Activated naive CD4-positive, alpha-beta T cell treated with anti-CD3 and anti-CD28 coated beads for 36 hours (primary cell): ENCODE measurements at places on chromosomes 7 and 10. TPM values are rescaled to one million over a fixed set of nuclear protein-coding genes. Genes with fewer than 3 reads are reported as not detected.

DNA sequence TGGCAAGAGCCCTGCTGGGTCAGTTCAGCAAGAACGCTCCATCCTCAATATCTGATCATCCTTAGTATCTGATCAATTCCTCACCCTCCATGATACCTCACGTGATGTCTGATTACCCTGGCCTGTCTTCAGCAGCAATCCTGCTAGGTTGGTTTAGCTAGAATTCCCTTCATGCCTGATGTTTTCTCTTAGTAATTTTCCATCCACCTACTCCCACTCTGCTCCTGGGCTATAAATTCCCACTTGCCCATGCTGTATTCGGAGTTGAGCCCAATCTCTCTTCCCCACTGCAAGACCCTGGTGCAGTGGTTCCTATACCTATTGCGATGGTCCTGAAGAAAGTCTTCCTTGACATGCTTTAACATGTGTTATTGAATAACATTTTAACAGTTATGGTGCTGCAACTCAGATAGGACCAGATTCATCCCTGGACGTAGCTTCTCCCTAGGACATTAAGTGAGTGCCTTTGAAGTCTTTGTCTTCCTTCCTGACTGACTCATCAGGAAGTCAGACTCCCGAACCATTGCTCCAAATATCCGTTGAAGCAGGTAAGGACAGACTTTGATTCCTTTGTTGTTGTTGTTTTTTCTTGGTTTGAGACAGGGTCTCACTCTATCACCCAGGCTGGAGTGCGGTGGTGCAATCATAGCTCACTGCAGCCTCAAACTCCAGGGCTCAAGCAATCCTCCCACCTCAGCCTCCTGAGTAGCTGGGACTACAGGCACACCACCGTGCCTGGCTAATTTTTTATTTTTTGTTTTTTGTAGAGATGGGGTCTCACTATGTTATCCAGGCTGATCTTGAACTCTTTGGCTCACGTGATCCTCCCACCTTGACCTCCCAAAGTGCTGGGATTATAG lies 29.4 kb upstream of the CLDN3 start:
- H3K4me3 ChIP-seq = no peak overlapping the region
- peaks cover 2% of the 10 kb centered on the region for H3K27me3 ChIP-seq
- no peak overlapping the region for H3K27ac ChIP-seq
- H3K36me3 ChIP-seq = no peaks in the 10 kb centered on the region

- no peak overlapping the region for H3K27ac ChIP-seq
These were observed 167.2 kb downstream of the RAPGEF5 start for GRCh38 chr7:22189741-22190140.

C10orf62 gene
- not detected for total RNA-seq

GRCh38 chr7:77553123-77553522 lies 16.0 kb downstream of the PTPN12 start:
- H3K27ac ChIP-seq = no peak overlapping the region
- DNase-seq = no peak
- H3K4me1 ChIP-seq = peaks cover 10% of the 10 kb centered on the region
- no peaks in the 10 kb centered on the region for H3K27me3 ChIP-seq
- no peaks in the 10 kb centered on the region for H3K36me3 ChIP-seq

DNA sequence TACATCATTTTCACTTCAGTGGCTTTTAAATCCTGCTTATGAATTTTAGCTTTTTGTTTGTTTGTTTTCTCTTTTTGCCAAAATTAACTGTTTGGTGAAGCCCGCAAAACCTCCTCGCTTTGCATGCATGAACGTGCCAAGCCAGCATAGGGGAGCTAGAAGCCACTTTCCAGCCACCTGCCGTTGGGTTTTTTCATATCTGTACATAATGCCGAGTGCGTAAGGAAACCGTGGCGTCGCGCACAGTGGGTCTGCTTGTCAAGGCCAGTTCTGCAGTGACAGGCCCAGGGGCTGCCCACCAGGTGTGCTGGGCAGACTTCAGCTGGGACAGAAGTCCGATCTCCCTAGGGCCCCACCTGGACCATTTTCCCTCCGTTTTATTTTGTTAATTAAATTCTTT lies 41.1 kb downstream of the WIPI2 start:
- no peak overlapping the region for H3K4me3 ChIP-seq
- peaks cover 14% of the 10 kb centered on the region for H3K4me1 ChIP-seq
- peaks cover 23% of the 10 kb centered on the region for H3K36me3 ChIP-seq
- no peaks in the 10 kb centered on the region for H3K27me3 ChIP-seq
- H3K27ac ChIP-seq = peak overlapping the region; percentile 10

GRCh38 chr7:88772776-88773175 lies 13.3 kb downstream of the ZNF804B start:
- no peak overlapping the region for H3K4me3 ChIP-seq
- no peaks in the 10 kb centered on the region for H3K4me1 ChIP-seq
- no peaks in the 10 kb centered on the region for H3K36me3 ChIP-seq
- peaks cover 5% of the 10 kb centered on the region for H3K27me3 ChIP-seq

FEZF1 gene
- not detected for total RNA-seq

DNA sequence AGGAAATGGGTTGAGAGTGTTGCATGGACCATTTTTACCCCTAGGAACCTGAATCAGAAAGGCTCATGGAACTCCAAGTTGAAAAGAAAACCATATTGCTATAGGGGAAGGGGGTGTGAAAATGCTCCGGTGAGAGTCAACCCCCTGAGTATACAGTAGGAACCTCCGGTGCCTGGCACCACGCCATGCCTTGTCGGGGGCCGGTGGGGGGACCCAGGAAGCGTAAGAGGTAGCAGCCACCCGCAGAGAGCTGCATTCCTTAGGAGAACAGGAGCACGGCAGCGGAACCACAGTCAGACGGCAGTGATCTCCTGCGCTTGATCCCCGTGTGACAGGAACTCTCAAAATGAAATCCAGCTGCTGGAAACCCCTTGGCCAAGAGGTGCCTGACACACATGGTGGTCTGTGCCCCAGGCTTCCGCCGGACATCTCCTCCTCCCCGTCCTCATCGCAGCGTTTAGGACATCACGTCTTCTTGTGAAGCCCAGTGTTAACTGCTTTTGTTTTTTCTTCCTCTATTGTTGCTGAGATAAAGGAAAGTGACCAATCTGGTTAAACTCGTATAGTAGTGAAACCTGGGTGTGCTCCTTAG lies 186.8 kb downstream of the CELF2 start:
- peaks cover 99% of the 10 kb centered on the region for H3K4me1 ChIP-seq
- no peak for DNase-seq
- peaks cover 73% of the 10 kb centered on the region for H3K36me3 ChIP-seq
- peak overlapping the region; percentile 85 for H3K27ac ChIP-seq

- no peaks in the 10 kb centered on the region for H3K27me3 ChIP-seq
- H3K36me3 ChIP-seq = peaks cover 4% of the 10 kb centered on the region
- DNase-seq = peak; percentile 75
These were observed 3.5 kb downstream of the MKRN1 start for GRCh38 chr7:140475747-140476333.

DNA sequence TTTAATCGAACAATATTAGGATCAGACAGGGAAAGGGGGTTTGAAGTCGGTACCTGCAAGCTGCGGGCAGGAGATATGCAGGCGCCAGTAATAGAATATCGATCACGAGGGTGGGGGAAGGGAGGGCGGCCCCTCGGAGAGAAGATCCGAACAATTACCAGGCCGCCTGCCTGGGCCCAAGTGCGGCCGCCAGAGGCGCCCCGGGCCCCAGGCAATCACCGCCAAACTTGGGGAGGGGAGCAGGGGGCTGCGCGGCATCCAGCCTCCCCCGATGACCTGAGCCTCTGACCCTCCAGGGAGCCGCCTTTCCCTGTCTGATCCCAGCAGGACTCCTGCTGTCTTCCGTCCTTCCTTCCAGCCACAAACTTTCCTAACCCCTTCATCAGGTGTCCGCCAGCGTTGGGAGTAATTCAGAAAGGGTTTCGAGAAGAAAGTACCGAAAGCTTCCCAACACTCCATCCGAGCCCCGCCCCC lies 1.1 kb downstream of the NKX1-2 start:
- peaks cover 75% of the 10 kb centered on the region for H3K27me3 ChIP-seq
- peak overlapping the region; percentile 57 for H3K4me3 ChIP-seq
- DNase-seq = no peak
- no peak overlapping the region for H3K27ac ChIP-seq

TMEM243 gene
- 53.1 TPM for total RNA-seq

DNA sequence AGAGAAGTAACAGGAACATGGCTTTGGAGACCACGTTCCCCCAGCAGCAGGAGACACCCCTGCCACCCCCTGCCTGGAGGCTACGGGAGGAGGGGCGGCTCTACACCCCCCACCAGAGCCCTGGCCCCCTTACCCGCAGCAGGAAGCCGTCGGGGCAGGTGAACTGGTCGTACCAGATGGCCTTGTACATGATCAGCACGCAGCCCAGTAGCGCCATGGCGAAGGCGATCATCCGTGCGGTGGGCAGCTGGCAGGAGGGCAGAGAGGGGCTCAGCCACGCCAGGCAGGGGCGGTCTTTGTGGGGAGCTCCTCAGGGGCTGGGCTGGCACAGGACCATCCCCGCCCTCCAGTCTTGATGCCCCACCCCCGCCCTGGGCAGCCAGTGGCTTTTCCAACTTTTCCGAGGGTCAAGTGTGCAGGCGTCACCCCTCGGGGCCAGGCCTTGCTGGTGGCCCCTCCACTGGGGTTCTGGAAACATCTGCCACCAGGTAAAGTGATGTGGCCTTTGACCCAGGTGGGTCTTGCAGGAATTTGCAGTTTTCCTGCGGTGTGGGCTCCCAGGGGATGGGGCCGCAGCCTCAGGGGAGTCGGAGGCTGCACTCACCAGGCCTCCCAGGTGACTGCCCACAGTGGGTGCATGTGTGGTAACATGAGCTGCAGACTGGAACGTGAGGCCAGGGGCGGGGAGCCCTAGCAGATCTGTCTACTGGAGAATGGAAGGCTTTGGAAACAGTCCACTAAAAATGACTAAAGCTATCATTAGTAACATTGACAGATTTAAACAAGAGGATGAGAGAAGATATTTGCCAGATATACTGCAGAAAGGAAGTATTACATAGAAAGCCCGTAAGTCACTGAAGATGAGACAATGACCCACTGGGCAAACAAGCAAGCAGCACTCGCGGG lies 9.7 kb downstream of the CALY start:
- H3K27me3 ChIP-seq = peaks cover 33% of the 10 kb centered on the region
- H3K4me1 ChIP-seq = peaks cover 14% of the 10 kb centered on the region
- no peaks in the 10 kb centered on the region for H3K36me3 ChIP-seq
- H3K27ac ChIP-seq = no peak overlapping the region
- H3K4me3 ChIP-seq = no peak overlapping the region

PDE1C gene
- total RNA-seq = not detected

COL1A2 gene
- total RNA-seq = 0.35 TPM

GRCh38 chr10:26859241-26860101 lies 1.3 kb downstream of the ABI1 start:
- peak overlapping the region; percentile 98 for H3K4me3 ChIP-seq
- peak overlapping the region; percentile 90 for H3K27ac ChIP-seq
- DNase-seq = no peak
- peaks cover 42% of the 10 kb centered on the region for H3K4me1 ChIP-seq
- H3K27me3 ChIP-seq = no peaks in the 10 kb centered on the region

CAPZA2 gene
- total RNA-seq = 164 TPM

HABP2 gene
- not detected for total RNA-seq

DNA sequence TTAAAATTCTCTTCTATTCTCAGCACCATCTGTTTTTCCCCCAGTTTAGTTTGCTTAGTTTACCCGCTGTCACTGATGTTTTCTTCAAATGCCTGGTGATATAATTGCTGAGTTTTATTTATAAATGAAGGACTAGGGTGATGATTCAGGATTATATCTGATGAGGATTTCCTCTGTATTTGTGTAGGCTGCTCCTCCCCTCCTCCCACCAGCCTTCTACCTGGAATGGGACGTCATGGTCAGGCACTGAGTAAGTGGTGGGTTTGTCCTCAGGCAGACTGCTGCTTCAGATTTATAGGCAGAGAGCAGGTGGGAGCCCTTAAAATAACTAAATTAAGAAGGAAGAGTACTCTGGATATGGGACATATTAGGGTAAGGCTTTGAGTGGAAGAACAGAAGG lies 35.8 kb downstream of the PALS2 start:
- DNase-seq = peak; percentile 9
- no peaks in the 10 kb centered on the region for H3K27me3 ChIP-seq
- peaks cover 7% of the 10 kb centered on the region for H3K36me3 ChIP-seq
- no peak overlapping the region for H3K27ac ChIP-seq
- peaks cover 30% of the 10 kb centered on the region for H3K4me1 ChIP-seq

DNA sequence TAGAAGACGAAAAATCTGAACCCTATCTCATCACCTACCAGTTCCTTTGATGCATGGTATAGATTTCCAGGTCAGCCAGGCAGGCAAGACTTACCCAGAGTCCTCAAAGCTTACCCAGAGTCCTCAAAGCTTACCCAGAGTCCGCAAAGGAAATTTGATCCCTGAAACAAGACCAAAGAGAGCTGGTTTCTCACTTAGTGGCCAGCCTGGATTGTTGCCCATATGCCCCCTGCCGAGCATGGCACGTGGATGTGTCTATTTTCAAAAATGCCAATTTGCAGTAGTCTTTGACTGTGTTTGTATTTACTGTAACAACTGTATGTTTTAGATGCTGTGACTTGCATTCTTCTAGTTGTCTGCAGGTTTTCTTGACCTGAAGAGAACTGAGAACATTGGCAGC lies 120.2 kb upstream of the STARD3NL start:
- H3K4me3 ChIP-seq = no peak overlapping the region
- H3K36me3 ChIP-seq = no peaks in the 10 kb centered on the region
- no peak overlapping the region for H3K27ac ChIP-seq
- no peaks in the 10 kb centered on the region for H3K4me1 ChIP-seq
- H3K27me3 ChIP-seq = peaks cover 4% of the 10 kb centered on the region

- no peak overlapping the region for H3K4me3 ChIP-seq
- H3K4me1 ChIP-seq = peaks cover 76% of the 10 kb centered on the region
- H3K27me3 ChIP-seq = no peaks in the 10 kb centered on the region
- DNase-seq = peak; percentile 38
- peak overlapping the region; percentile 73 for H3K27ac ChIP-seq
These were observed 10.2 kb downstream of the HIPK2 start for GRCh38 chr7:139767561-139767982.

RNF32 gene
- total RNA-seq = 0.31 TPM

OIT3 gene
- total RNA-seq = not detected

ANKRD7 gene
- total RNA-seq = not detected

- no peak overlapping the region for H3K4me3 ChIP-seq
- H3K4me1 ChIP-seq = no peaks in the 10 kb centered on the region
- H3K27ac ChIP-seq = no peak overlapping the region
- H3K27me3 ChIP-seq = no peaks in the 10 kb centered on the region
- DNase-seq = no peak
- H3K36me3 ChIP-seq = peaks cover 1% of the 10 kb centered on the region
These were observed 10.8 kb downstream of the LOXL4 start for GRCh38 chr10:98257198-98257597.

GRCh38 chr10:97399843-97400545 lies 1.1 kb downstream of the RRP12 start:
- H3K27me3 ChIP-seq = no peaks in the 10 kb centered on the region
- H3K4me1 ChIP-seq = peaks cover 15% of the 10 kb centered on the region
- peak overlapping the region; percentile 83 for H3K27ac ChIP-seq
- H3K36me3 ChIP-seq = peaks cover 10% of the 10 kb centered on the region
- DNase-seq = peak; percentile 51
- peak overlapping the region; percentile 92 for H3K4me3 ChIP-seq

ATRNL1 gene
- total RNA-seq = not detected

GRCh38 chr7:90474284-90475210 lies 5.1 kb downstream of the PTTG1IP2 start:
- peaks cover 2% of the 10 kb centered on the region for H3K4me1 ChIP-seq
- no peak overlapping the region for H3K27ac ChIP-seq
- no peak overlapping the region for H3K4me3 ChIP-seq
- no peaks in the 10 kb centered on the region for H3K36me3 ChIP-seq
- peaks cover 14% of the 10 kb centered on the region for H3K27me3 ChIP-seq
